Stimulated activated CD4-positive, alpha-beta T cell treated with anti-CD3 and anti-CD28 coated beads, TNF-alpha, amount 100 ng/mL, for 24 hours (primary cell): ENCODE measurements at places on chromosomes 13 and 19.
A peak's percentile ranks its signal among the peaks of the same experiment; 100 is the strongest.

GRCh38 chr13:20105161-20105689 lies 55.6 kb downstream of the GJA3 start:
- DNase-seq: no peak

DNA sequence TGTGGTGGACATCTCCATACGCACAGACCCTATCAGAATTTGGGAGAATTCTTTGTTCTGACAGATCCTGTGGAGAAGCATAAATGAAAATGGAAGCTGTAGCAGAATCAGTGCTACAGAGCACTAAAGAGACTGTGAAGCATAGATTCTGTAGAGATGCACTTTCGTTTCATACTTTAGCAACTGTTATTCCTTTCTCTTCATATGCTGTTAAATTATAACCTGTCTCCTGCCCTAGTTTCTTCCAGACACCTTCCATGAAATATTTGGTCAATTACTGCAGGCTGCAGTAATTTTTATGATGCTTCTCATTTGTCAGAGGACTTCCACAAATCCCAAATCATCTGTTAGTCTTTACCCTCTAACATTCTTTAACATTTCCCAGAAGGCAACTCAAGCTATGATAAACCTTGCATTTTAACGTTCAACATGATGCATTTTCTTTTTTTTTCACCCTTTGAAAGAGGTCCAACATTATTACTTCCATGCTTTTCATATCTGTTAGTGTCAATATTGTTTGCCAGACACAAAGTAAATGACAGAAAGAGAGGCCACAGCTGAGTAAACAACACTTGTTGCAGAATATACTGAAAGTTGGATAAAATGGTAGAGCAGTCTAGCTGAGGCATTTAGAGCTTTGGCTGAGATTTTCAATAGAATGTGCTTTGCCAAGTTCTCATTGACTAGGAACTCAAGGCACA lies 412.7 kb downstream of the LMO7 start:
- no peak for DNase-seq

GRCh38 chr19:46213156-46213555 lies 16.4 kb upstream of the IGFL1 start:
- DNase-seq: no peak

- DNase-seq: no peak
Observed at GRCh38 chr19:40282920-40283319, 2.2 kb downstream of the AKT2 start.

DNA sequence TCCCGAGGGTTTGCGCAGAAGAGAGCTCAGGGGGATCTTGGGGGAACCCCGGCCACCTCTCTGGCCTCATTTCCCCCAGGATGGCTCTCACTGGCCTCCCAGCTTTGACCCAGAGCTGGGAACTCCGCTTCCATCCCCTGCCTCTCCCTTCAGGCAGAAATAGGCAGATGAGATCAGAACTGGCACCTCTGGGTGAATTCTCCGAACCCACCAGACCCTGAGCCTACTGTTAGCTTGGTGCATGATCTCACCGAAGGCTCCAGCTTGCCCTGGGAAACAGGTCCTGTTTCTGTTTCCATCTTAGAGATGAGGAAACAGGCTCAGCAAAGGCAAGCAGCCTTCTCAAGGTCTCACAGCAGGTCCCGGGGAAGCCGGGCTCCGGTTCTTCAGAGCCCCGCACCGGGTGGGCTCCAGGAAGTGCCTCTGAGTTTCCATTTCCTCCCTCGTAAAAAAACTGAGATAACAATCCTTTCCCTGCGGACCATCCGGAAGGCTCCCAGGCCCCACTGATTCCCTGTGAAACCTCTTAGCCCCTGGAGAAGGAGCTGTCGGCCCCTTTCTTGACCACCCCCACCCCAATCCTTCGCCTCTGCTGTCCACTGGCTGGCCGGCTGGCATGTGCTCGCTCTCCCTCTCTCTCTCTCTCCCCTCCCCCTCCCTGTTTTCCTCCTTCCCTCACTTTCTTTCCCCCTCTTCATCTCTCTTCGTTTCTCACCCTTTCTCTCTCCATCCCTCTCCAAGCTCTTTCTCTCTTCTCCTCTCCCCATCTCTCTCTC lies 2.1 kb downstream of the NECTIN2 start:
- DNase-seq: no peak

DNA sequence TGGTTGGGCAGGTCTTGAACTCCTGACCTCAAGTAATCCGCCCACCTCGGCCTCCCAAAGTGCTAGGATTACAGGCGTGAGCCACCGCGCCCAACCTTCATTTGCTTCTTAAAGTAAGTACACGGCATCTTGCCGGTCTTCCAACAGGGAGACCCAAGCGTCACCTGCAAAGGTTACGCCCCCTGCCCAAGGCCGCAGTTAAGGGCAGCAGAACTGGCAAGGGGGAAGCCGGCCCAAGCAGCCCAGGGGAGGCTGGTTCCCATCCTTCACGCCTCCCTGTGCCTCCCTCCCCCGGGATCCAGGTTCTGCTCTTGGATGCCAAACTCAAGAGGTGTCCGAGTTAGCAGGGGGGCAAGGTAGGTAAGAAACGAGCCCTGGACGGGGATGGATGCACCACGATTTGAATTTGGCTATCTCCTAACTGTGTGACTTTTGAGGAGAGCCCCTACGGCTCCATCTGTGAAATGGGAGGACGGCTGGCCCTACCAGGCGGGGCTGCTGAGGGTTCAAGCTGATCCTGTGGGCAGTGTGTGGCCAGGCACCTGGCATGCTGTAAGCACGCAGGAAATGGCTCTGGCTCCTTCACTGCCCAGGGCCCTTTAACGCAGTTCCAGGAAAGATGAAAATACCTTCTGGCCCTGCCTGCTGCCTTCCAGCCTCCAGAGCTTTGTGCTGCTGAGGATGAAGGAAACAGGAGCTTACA lies 9.0 kb downstream of the RFX1 start:
- DNase-seq: no peak

DNA sequence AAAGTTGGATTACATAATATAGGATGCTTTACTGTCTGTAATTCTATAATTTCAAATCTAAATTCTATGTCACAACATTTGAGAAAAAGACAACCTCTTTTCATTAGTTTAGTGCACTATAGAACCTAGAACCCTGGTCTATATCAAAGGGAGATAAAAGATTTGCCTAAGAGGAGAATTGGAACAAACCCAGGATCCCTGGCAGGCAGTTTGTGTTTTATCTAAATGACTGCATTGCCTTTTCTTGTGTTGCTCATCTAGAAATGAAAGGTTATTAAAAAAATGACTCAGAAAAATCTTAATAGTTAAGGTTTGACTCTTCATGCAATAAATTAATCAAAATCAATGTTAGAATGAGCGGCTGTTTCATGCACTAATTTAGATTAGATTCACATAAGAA lies 96.7 kb downstream of the PCDH9 start:
- no peak for DNase-seq

GRCh38 chr13:40485611-40486517 lies 180.6 kb downstream of the FOXO1 start:
- peak; percentile 47 for DNase-seq

DNA sequence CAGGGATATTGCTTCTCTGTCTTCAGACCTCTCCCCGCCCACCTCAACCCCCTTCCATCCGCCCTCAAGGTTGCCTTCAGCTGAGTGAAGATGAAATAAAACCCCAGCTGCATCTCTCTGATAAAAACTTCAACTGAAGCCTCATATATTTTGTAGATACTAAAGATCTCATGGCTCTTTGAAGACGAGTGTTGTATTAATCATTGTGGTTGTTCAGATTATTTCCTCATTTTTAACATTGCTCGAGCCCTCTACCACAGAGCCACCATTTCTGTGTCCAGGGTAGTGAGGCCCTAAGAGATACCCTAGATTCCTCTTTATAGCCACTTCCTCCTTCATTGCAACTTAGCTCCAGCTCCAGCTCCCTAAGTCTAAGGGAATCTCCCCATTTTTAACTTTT lies 312.8 kb upstream of the ZNF507 start:
- no peak for DNase-seq

DNA sequence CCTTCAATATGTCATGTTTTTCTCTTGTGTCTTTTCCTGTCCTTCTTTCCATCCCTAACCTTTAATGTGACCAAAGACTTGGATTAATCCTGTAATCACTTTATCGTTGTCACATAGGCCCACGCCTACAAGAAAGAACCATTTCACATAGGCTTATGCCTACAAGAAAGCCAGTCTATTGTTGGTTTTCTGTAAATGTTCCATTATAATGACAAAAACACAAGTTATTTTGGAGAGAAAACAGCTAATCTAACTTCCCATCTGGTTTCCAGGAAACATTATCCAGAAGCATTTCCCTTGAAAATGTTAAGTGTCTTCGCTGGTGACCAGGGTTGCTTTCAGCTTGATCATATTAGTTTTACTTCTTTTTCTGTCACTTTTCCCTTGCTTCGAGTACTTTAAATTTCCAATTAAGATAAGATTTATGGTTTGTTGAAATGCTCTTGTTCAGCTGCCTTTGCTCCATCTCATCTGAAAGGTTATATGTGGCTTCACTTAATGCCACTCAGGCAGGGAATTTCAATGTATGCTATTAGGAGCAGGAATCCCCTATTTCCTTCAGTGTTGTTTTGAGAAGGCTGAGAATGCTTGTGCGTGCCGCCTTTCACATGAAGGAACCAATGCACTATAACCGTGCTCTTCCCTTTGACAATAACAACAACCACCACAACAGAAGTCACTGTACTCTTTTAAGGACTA lies 708.2 kb downstream of the EFNB2 start:
- no peak for DNase-seq

- no peak for DNase-seq
Observed at GRCh38 chr13:51237386-51237785, 15.2 kb downstream of the FAM124A start.

GRCh38 chr19:15320116-15320515 lies 12.2 kb downstream of the BRD4 start:
- no peak for DNase-seq

- DNase-seq: no peak
Observed at GRCh38 chr13:50679321-50679720, 164.2 kb downstream of the DLEU7 start.

- DNase-seq: no peak
Observed at GRCh38 chr13:70798385-70798784, 690.1 kb upstream of the KLHL1 start.

GRCh38 chr13:51192348-51192747 lies 29.9 kb upstream of the FAM124A start:
- no peak for DNase-seq

DNA sequence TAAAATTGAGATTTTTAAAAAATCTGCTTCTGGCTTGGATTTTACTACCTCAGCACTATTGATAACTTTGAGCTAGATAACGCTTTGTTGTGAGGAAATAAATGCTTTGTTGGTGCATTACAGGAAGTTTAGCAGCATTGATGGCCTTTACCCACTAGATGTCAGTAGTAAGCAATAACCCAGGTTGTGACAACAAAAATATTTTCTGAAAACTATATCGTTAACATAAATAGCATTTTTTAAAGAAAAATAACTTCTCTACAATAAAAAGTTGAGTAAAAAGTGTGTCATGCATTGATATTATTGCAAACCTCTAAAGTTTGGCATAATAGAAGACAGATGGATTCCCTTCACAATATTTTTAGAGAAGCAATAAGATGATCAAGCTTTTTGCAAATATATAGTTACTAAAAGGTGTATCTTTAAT lies 1246.5 kb downstream of the UQCRFS1 start:
- DNase-seq: no peak

- no peak for DNase-seq
Observed at GRCh38 chr13:73399347-73400216, 340.8 kb downstream of the KLF5 start.

DNA sequence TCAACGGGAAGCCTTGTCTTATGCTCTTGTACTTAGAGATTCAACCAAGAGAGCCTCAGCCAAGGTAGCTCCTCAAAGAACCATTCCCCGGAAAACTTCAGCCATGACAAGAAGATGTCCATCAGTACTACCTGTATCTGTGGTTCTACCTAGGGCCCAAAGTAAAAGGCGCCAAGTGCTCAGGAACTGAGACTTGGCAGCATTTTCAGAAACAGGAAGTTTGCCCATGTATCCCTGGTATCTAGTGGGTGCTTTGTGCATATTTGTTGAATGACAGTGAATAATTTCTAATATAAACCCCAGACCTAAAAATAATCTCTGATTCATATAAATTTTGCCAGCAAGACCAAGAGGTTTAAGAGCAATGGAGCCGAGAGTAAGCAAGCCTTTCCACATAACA lies 7.2 kb downstream of the FAM216B start:
- no peak for DNase-seq

DNA sequence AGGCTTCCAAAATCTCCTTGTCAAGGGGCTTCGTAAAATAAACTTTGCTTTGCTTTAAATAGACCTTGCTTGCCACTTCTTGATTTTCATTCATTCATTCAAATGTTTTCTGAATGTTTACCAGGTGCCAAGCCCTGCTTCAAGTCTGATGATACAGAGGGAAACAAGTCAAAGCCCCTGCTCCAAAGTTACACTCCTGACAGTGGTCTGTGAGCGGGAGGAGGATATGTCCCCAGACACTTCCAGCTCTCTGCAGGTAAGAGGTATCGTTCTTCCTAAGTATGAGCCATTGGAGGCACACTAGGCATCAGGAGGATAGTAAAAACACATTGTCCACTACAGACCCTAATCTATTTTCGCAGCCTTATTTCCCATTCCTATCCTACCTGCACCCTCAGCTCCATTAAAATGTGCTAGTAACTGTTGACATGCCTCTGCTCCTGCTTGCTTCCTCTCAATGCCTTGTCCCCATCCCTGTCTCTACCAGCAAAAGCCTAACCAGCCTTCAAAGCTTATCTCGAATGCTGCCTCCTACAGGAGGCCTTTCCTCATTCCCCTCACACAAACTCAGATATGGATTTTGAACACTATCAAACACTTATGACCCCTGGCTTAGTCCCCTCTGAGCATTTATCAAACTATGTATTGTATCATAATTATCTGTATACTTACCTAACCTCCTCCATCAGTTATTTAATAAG lies 6.2 kb upstream of the WBP4 start:
- no peak for DNase-seq

DNA sequence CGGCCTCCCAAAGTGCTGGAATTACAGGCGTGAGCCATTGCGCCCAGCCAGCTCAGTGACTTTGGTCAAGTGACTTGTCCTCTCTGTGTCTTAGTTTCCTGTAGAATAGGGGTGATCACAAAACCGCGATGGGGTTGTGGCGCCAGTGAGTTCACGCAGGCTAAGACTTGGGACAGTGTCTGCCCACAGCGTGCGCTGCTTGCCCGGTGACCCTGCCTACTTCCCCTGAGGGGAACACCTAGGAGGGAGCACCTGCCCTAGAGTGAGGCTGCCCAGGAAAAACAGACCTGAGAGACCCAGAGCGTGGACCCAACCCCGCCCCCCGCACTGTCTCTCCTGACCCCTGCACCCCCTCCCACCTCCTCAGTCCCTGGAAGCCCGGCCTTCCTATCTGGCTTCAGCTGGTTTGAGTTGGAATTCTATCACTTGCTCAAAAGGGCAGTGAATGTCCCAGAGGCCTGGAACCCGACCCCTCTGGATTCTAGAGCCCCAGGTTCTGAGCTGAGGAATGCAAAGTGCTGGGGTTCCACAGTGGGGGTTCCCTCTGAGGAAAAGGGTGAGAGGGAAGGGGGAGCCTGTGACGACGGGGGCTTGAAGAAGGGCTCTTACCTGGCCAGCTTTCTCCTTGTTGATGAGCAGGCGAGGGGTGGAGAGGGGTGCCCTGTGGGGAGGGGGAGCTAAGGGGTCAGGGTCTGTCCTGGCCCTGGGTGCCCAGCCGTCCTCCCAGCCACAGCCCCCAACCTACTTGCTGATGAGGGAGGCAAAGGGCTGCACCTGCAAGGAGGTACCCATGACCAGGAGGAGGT lies 2.2 kb upstream of the RINL start:
- no peak for DNase-seq

- DNase-seq: no peak
Observed at GRCh38 chr13:95505986-95506385, 46.5 kb upstream of the CLDN10 start.

GRCh38 chr13:75305059-75305458 lies 176.9 kb downstream of the TBC1D4 start:
- DNase-seq: no peak

GRCh38 chr13:65746406-65746921 lies 1483.7 kb downstream of the PCDH9 start:
- DNase-seq: no peak
